Naive B cell (primary cell): ENCODE measurements at places on chromosomes 6 and 20. TPM values are rescaled to one million over a fixed set of nuclear protein-coding genes. Genes with fewer than 3 reads are reported as not detected.

- H3K4me1 ChIP-seq: peaks cover 4% of the 10 kb centered on the region
- no peaks in the 10 kb centered on the region for H3K36me3 ChIP-seq
- no peak for DNase-seq
- H3K27me3 ChIP-seq: peaks cover 35% of the 10 kb centered on the region
- H3K27ac ChIP-seq: no peak overlapping the region
- H3K4me3 ChIP-seq: no peak overlapping the region
Measured at GRCh38 chr20:48335308-48336050, 492.3 kb downstream of the PREX1 start.

DNA sequence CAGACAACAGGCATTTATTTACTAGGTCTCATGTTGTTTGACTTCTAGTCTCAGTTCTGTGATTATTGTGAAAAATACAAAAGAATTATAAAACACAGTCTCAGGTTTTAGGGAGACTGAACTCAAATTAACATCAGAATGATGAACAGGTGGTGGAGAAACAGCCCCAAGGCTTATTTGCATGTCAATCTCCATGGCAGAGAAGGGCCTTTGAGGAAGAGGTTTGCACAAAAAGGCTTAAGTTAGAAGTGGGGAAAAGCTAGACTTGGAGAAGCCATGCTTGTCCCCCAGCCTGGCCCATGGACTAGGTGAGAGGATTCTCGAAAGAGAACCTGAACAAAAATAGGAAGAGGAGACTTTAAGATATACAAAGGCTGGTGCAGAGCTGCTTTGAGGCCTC lies 183.3 kb downstream of the EDN1 start:
- no peaks in the 10 kb centered on the region for H3K36me3 ChIP-seq
- no peak overlapping the region for H3K27ac ChIP-seq
- no peak for DNase-seq

GRCh38 chr20:6157345-6157744 lies 34.5 kb upstream of the FERMT1 start:
- no peak overlapping the region for H3K4me3 ChIP-seq
- no peak overlapping the region for H3K27ac ChIP-seq
- DNase-seq: no peak

HAO1 gene
- polyA plus RNA-seq: not detected
